ENCODE measurements at places on chromosomes 7 and 10.

DNA sequence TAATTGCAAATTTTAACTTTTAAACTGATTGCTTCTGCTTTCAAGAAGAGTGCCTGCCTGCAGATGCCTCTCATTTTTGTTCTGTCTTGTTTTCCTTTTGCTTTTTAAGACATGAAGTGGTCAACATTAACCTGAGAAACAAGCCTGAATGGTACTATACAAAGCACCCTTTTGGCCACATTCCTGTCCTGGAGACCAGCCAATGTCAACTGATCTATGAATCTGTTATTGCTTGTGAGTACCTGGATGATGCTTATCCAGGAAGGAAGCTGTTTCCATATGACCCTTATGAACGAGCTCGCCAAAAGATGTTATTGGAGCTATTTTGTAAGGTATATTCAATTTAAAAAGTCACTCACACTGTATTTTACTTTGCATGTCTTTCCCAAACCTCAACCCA is 8.8 kb downstream of the GSTO2 start:
- DNase-seq, result no peak

GRCh38 chr7:67267914-67268313 is 271.3 kb downstream of the TYW1 start:
- no peak for DNase-seq

GRCh38 chr7:24401628-24402593 is 117.9 kb downstream of the NPY start:
- DNase-seq, result peak; percentile 21

DNA sequence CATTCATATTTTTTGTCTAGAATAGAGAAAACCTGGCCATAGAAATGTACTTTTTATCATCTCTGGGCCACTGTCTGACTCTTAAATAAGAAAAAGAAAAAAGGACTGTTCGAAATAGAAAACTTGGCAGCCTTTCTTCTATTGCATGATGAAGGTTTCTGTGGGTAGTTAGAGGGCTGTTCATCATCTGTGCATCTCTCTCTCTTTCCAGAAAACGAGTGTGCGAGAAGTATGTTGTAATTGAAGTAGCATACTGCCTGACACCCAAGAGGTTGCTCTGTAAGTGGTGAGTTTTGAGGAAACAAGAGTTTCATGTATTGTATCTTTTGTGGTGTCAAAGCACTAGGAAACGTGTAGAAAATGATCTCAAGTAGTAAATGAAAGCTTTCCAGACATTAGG is 343.2 kb upstream of the TMEM229A start:
- no peak for DNase-seq

GRCh38 chr7:105473163-105473562 is 48.9 kb downstream of the PUS7 start:
- no peak for DNase-seq

DNA sequence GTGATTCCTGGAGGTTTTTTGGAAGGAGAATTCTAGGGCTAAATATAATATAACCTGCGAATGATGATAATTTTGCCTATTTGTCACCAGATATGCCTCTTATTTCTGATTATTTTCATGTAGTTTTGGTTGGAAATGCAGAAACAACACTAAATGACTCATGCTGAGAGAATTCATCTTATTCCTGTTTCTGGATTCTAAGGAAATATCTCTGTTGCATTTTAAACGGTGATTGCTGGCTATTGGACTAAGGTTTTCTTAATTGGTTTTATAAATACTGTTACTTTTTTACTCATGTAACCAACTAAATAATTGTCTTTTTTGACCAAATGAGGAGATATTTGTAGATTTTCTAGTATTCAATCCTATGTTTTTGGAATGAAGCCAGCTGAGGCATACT is 204.9 kb upstream of the NPSR1 start:
- DNase-seq, result no peak

GRCh38 chr7:157978766-157979165 is 608.9 kb downstream of the PTPRN2 start:
- DNase-seq, result no peak

DNA sequence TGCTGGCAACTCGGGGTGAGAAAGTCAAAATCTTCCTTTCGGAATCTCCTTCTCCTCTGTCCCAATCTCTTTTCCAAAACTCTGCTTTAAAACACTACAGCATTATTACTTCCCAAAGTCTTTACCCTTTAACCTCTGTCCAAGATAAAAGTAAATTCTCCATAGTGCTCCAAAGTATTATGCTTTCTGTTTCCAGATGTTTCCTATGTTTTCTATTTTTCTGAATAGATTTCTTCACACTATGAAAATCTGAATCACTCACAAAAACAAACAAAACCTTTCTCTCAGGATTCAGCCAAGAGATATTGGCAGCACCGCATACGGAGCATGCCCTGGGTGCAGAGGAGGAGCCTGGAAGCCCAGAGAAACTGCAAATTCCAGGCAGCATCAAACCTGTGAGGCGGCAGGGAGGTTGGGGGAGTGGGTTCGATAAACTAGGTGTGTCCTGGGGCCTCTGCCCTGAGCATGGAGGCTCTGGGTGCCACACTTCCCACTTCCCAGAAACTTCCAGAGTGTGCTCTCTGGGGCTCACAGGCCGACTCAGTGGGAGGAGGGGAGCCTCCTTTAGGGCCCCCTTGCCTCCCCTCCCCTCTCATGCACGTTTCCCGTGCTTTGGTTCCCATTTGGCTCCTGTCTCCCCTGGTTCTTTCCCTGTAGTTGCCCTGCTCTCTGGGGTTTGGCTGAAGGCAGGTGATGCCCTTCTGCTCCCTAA is 35.6 kb downstream of the VIPR2 start:
- DNase-seq, result no peak

GRCh38 chr10:130127364-130128061 is 8.7 kb upstream of the GLRX3 start:
- DNase-seq, result peak; percentile 93

GRCh38 chr7:124956160-124956559 is 26.5 kb upstream of the POT1 start:
- no peak for DNase-seq

GRCh38 chr7:34758111-34758601 is 100.1 kb downstream of the NPSR1 start:
- no peak for DNase-seq

Measured in eye (tissue), 1 donor.